ENCODE measurements at places on chromosomes 16 and 17.

DNA sequence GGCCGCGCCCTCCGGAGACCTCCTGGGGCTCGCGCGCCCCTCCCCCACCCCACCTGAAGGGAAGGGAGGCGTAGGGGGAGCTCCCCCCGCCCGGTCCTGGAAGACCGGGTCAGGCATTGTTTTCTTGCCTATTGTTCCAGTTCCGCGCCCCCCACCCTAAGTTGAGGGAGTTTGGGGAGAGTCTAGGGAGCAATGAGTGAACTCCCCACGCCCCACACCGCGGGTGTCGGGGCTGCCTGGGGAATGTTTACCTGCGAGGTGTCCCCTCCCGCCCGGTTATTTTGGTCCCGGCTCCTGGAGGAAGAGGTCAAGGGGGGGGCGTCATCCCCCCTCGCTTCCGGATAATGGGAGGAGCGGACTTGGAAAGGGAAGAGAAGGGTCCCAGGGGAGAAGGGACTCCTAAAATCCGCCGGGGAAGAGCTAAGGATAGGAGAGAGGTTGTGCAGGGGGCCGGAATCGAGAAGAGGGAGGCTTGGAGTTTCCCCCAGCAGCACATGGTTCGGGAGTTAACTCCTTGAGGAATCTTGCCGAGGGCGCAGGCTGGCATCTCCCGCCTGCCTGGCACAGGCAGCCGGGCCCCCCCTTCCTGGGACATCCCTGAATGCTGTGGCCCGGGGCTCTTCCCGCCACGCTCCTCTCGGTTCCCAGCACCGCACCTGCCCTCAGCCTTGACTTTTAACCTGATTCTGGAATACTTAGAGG lies 881 bp downstream of the MLLT6 start:
- DNase-seq, result no peak

DNA sequence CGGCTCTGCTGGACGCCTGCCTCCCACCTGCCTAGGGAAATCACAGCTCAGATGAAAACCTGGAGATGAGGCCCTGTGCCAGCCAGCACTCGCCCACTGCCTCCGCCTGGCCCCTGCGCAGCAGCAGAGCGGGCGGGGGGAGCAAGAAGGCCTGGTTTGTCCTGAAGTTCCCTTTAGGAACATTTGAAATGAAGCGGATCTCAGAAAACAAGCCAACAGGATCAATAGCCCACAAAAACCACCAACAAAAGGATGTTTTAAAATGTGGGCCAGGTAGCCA lies 48.0 kb downstream of the RBFOX3 start:
- no peak for DNase-seq

DNA sequence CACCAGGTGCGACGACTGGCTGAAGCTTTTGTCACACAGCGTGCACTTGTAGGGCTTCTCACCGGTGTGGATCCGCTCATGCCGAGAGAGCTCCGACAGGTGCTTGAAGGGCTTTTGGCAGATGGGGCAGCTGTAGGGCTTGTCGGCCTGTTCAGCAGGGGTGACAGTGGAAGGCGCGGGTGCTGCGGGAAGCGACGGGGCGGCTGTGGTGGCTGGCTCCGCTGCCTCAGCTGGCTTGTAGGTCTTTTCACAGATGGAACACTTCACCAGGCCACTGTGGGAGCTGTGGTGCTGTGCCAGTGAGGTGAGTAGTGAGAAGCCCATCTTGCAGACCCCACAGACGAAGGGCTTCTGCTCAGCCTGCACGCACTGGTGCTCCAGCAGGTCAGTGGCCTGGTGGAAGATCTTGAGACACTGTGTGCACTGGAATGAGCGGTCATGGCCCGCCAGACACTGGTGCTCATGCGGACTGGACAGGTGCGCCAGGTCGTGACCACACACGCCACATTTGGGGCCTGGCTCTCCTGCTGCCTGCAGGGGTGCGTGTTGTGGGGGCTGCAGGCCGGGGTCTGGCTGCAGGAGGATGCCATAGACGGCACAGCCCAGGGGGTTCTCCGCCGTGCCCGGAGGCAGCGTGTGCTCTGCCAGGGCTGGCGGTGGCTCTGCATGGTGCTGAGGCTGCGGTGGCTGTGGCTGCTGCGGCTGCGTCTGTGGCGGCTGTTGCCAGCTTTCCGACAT lies 2.8 kb downstream of the ZNF319 start:
- no peak for DNase-seq

GRCh38 chr17:15942207-15942833 lies 2.6 kb upstream of the ADORA2B start:
- DNase-seq, result no peak

- no peak for DNase-seq
These were observed 8.2 kb upstream of the CIITA start for GRCh38 chr16:10868596-10869469.

DNA sequence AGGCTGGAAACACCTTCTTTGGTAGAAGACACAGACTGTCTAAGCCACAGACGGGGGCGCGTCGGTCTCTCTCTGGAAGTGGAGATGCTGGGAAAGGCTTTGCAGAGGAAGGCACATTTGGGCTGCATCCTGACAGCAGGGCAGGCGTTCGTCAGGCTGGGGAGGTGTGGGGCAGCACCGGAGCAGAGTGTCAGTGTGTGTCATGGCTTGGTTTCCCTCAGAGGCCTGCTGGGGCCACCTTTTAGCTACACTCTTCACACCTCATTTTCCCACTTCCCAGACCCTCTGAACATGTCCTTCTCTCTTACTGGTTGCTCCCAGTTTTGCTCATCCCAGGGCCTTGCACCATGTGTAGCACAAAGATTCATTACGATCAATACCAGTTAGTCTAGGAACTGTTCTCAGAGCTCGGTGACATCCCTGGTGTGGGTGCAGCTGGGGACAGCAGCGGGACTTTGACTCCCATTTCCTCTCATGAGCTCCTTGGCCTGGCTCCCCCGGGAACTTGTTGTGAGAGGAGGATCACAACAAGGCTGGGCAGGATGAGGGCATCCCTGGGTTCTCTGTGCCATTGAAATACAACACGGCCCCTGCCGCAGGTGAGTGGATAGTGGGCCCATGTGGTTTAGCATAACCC lies 33.1 kb downstream of the SMARCE1 start:
- DNase-seq, result no peak

- DNase-seq, result no peak
These were observed 31.4 kb upstream of the ZNF750 start for GRCh38 chr17:82871056-82871775.

GRCh38 chr16:26645614-26646013 lies 421.1 kb upstream of the C16orf82 start:
- DNase-seq, result peak; percentile 65

- no peak for DNase-seq
These were observed 700.3 kb downstream of the MAF start for GRCh38 chr16:78900044-78900811.

DNA sequence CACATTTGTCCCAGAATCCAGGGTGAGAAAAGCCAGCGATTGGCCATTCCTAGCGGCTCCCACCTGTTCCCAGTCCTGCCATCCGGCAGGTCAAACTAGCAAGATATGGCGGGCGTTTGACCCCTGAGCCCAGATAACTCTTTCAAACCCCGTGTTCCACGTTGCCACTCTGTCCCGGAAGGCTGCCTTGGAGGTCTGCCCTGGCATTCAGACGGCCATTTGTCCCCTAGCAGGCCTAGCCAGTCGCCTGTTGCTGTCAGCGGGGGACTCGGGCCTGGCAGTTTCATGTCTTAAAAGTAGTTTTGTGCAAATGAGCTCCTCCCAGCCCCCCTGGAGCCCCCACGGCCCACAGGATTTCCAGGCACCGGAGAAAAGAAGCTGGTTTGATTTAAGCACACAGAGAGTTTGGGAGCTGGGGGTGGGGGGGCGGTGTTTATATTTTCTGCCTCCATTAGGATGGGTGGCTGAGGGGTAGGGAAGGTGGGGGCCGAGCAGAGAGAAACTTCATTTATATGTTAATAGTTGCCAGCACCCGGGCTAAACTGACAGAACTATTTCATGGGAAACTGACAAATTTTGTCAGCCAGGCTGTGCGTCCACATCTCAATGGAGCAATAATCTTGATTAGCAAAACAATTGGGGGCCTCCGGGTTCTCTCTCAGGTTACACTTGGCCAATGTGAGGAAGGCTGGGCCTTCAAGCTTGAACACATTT lies 240.9 kb upstream of the SALL1 start:
- DNase-seq, result no peak

GRCh38 chr16:28260193-28260592 lies 32.1 kb upstream of the SBK1 start:
- no peak for DNase-seq

DNA sequence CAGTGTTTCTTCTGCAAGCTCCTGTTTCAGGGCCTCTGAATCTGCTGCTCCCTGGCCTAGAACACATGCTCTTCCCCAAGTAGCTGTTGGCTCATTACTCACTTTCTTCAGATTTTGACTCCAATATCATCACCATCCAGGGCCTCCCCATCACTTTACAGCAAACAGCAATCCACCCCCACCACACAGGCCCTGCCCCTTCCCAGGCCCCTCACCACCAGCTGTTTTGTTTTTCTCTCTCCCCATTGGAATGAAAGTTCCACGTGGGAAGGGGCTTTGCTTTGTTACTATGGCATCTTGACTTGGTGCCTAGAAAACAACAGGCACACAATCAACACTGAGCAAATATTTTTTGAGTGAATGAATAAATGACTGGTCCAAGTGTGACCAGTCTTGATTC lies 4.0 kb downstream of the TMEM170A start:
- DNase-seq, result peak; percentile 26

DNA sequence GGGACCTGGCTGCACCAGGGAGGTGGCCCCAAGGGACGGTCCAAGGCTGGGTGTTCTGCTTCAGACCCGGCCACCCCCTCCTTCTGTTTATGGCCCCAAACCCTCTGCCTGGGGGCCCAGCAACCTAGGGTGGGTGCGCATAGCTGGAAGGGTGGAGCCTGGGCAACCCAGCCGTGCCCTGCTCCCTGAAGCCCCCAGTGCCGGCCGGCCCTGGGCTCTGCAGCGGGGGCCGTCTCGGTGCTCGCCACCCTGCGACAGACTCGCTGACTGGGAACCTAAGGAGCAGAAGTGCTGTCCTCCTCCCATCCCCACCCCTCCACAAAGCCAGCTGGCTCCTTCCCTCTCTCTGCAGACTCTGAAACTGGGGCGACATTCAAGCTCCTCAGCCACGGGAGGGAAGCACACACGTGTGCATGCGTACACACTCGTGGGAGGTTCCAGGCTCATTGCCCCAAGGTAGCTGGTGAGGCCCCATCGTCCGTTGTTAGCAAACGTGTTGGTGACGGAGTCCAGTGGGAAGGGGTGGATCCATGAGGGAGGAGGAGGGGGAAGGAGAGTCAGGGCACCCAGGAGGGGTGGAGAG lies 43.4 kb downstream of the ENGASE start:
- no peak for DNase-seq

- no peak for DNase-seq
These were observed 4.2 kb downstream of the CD300LB start for GRCh38 chr17:74527081-74527480.

DNA sequence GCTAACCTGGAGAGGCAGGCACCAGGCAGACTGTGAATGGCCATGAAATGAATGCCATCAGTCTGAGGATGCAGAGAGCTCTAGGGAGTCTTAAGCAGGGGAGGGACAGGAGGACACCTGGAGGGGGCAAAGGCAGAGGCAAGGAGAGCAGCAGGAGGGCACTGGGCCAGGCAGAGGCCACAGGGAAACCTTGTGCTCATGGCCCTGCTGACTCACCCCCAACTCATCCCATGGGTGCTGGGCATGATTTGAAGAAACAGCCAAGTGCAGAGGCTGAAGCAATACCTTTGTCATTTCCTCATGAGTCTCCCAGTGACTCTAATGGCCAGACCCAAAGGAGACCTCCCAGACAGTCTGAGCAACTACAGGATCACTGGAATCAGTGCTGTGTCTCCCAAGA lies 141.4 kb downstream of the TMEM132E start:
- DNase-seq, result no peak

- no peak for DNase-seq
These were observed 33.2 kb upstream of the TAC4 start for GRCh38 chr17:49881054-49881402.

DNA sequence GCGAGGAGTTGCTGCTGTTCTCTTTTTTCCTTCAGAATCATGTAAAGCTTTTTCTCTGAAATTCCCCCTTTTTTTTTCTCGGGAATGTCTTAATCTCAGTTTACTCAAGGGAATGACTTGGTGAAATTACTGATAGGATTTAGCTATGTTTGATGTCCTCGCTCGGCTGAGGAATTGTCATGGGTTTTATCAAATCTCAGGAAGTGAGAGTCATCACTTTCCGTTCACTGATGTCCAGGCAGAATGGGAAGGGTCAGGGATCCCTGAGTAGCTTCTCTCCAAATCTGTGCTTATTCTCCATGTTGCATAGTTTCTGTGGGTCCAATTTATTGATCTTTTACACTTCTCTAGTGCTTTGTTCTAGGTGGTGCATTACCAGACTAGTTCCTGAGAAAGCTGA lies 6.3 kb downstream of the IGSF6 start:
- no peak for DNase-seq

- no peak for DNase-seq
These were observed 76.6 kb upstream of the DHX40 start for GRCh38 chr17:59488805-59489204.

DNA sequence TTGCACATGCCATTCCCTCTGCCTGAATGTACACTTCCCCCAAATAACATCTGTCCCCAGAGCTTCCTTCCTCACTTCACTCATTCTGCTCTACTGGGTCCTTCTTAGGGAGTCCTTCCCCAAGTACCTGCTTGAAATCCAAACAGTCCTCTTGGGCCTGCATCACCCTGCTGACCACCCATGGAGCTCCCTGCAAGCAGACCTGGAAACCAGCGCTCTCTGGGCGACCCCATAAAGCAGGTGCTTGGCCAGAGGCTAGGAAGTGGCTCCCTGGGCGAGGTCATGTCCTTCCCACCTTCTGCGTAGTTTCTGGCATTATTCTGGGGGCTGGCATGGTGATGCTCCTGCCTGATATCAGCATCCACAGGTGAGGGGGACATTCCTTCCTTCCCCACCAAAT lies 12.2 kb upstream of the NTN1 start:
- DNase-seq, result no peak

- DNase-seq, result no peak
These were observed 37.6 kb downstream of the NME2 start for GRCh38 chr17:51203838-51204237.

DNA sequence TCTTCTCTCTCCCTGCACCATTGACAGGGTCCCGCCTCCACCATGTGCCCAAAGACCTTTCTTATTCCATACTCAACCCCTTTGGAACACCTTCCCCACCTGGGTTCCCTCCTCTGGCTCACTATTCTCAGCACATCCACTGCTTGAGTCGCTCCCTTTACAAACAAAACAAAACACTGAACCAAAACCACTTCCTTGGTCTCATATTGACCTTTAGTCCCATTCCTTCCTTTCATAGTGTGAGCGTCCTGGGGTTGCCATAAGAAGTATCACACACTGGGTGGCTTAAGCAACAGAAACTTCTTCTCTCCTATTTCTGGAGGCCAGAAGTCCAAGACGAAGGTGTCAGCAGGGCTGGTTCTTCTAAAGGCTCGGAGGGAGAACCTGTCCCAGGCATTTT lies 6.1 kb upstream of the TNRC6C start:
- no peak for DNase-seq

GRCh38 chr17:68763562-68763961 lies 162.4 kb upstream of the FAM20A start:
- no peak for DNase-seq
